ENCODE measurements at places on chromosomes 11 and 22.

DNA sequence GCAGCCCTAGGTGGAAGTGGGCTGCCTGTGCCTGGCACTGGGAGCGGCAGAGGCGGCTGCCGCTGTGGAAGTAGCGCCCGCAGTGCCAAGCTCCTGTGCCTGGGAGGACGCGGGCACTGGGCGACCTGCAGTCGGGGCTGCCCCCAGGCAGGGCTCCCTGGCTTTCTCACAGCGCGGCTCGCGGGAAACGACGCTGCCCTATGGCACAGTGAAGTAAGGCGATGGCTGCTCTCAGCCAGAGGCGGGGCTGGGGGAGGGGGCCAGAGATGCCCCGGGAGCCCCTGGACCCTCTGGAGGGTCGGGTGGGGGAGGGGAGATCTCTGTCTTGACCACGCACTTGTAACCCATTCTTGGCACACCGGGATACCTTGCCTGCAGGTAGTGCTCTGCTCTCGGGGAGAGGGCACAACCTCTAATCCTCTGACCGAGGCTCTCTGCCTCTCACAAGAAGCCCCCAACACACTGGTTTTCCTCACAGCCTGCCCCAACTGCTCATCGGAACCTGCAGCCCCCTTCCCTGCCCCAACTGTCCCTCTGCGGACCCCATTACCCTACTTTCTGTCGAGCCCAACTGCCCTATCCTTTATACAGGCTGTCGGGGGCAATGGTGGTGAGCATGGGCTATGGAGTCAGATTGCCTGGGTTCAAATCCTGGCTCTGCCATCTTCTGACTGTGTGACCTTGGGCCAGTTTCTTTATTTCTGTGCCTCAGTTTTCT, 32.2 kb upstream of the TRIM29 start:
- DNase-seq = no peak

GRCh38 chr11:70587075-70587389, 188.7 kb downstream of the CTTN start:
- no peak for DNase-seq

DNA sequence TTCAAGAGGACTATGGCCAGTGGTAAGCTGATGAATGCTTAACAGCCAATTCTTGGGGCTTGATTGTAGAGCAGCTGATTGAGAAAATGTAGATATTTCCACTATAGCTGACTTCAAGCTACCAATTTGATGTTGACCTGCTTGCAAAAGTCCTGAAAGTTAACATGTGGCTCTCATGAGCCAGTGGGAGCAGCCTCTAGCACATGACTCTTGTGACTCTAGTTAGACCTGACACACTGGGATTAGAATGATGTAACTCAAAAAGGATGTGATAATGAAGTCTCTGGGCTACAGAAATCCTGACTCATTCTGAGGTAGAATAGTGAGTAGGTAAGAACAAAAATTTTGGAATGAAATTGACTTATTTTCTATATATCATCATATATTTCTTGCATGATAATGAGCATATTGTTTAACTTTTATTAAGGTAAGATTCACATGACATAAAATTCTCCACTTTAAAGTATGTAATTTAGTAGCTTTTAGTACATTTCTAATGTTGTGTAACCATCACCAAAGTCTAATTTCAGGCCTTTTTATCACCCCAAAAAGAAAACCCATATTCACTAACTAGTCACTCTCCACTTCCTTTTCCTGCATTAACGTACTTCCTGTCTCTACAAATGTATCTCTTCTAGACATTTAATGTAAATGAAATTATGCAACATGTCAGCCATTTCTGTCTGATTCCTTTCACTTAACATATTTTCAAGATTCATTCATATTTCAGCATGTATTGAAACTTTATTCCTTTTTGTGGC, 16.1 kb upstream of the OR52H1 start:
- no peak for DNase-seq

- no peak for DNase-seq
Measured at GRCh38 chr22:22507743-22508273, 734 bp downstream of the ZNF280B start.

- DNase-seq = no peak
Measured at GRCh38 chr11:33980897-33981296, 70.6 kb upstream of the CAPRIN1 start.

GRCh38 chr11:32231909-32232493, 141.1 kb downstream of the RCN1 start:
- DNase-seq = peak; percentile 10

DNA sequence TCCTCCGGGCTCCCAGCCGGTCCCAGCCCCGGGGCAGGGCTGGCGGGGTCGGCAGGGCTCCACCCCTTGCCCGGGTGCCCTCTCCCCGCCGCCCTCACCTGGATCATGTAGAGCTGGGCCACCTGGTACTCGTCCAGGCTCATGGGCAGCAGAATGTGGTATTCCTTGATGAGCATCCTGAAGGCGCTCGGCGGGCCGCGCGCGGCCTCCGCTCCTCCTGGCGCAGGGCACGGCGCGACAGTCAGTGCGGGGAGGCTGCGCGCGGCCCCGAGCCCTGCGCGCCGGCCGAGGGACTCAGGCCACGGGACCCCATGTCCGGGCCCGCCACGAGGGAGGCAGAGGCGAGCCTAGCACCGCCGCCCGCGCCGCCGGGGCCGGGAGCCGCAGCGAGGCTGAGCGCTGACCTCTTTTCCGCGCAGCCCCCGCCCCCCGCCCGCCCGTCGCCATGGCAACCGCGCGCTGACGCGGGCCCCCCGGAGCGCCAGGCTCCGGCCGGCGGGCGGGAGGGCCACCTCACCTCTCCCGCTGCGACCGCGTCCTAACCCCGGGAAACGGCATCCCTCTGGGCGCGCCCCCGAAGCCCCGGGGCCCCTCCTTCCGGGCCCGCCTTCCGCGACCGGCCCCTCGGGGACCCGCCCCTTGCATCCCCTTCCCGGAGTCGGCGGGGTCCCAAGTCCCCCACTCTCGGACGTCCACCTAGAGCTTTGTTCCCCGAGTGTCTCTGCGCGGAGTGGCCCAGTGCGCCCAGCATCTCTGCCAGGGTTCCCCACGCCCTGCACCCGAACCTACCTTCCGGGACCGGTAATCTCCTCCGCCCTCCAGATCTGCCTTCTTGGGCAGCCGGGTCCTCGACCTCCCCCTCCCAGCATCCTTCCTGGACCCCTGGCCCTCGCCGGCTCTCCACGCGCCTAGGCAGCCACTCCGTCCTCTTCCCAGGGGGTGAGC, 886 bp downstream of the PITPNM1 start:
- DNase-seq = no peak

- peak; percentile 17 for DNase-seq
Measured at GRCh38 chr22:46734830-46735453, 3.1 kb downstream of the CERK start.

DNA sequence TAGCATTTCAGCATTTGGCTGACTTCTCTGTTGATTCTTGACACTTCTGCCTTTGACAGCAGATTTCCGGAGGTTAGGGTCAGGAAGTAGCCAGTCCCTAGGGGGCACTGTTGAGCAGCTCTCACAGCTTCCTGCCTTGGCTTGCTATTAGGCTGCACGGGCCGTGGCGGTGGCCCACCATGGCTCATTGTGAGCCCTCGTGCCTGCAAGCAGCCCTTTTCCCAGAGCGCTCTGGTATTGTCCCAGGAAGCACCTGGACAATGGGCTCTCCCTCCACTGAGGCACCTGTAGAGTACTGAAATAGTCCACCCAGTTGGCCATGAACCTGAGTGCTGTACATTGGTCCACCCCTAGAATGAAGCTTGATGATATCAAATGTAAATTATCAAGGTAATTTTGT, 100.2 kb upstream of the GAL start:
- DNase-seq = peak; percentile 8

- DNase-seq = no peak
Measured at GRCh38 chr22:25824828-25825423, 82.9 kb downstream of the MYO18B start.

- no peak for DNase-seq
Measured at GRCh38 chr11:13721760-13722159, 53.3 kb downstream of the FAR1 start.

DNA sequence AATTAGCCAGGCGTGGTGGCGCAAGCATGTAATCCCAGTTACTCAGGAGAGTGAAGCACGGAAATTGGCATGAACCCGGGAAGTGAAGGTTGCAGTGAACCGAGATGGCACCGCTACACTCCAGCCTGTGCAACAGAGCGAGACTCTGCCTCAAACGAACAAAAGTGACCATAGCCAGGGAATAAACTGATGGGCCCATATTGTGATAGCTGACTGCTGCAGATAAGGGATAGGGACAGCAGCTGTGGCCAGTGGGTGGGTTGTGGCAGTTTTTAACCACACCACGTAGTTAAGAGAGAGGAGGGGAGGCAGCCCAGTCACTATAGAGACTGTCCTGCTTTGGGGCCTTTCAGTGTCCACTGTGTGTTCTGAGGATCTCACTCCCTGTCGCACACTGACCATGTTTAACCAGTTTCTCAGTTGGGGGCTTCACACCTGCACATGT, 58.9 kb downstream of the PISD start:
- DNase-seq = no peak

- DNase-seq = no peak
Measured at GRCh38 chr22:43157874-43158546, 6.7 kb downstream of the TSPO start.

GRCh38 chr11:19723572-19724342, 11.1 kb downstream of the NAV2 start:
- no peak for DNase-seq
